ENCODE measurements at places on chromosomes 7 and 10.

GRCh38 chr7:100691676-100692577 lies 2.1 kb downstream of the GIGYF1 start:
- peak; percentile 57 for DNase-seq

DNA sequence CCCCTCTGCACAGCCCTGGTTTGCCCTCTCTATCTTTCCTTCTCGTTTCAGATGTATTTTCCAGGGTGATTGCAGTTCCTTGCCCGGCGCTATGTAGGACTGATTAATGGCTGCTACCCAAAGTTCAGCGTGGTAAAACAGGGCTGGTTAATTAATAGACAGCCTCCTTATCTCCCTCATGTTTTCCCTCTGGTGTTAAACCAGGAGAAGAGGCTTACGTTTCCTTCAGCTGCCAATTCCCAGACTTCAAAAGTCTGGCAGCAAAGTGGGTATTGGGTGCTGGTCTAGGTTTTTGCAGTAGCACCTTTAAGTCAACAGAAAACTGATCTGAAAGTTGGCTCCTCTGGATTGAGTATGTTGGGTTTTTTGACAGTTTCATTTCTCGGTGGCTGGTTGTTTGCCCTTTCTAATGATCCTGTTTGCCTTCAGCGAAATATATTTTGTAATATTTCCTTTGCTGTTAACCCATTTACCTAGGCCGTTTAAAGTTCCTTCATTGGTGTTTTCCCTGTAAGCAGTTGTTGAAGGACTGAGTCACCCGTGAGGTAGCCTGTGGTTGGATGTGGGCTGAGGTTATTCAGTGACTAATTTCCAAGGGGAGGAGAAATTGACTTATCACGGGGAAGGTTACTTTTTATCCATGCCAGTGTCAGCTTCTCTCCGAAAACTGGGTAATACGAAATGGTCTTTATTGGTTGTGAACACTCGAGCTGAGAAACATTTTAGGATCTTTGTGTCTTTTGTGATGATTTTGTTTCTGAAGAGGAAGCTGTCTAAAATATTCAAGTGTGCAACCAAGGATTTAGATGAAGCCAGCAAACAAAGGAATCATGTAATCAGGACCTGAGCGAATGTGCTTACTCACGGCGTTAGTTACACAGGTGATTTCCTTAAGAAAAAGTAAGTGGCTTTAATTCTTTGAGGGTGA lies 257.2 kb downstream of the KIAA1217 start:
- DNase-seq: peak; percentile 24

DNA sequence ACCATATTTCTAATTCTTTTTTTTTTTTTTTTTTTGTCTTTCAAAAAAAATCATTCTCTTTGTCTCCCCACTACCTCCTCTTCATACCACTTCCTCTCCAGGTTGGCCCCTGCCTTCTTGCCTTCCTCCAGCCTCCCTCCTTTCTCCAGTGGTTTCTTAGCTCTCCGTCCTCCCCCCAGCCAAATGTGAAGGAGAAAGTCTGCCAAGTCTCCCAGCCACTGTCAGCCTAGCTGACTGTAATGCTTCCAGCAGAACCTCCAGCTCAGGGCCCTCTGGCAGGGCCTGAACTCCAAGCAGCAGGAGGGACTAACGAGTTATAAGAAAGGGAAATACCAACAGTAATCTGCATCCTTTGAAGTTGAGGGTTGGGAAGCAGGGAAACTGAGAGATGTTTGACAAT lies 35.5 kb upstream of the BICC1 start:
- DNase-seq: no peak

- no peak for DNase-seq
These were observed 289.3 kb downstream of the PTEN start for GRCh38 chr10:88152728-88153133.

GRCh38 chr7:26460351-26461085 lies 168.9 kb downstream of the SNX10 start:
- DNase-seq: no peak

GRCh38 chr10:126407831-126408230 lies 19.6 kb upstream of the ADAM12 start:
- no peak for DNase-seq

GRCh38 chr7:29340696-29341095 lies 146.1 kb downstream of the CHN2 start:
- DNase-seq: no peak

GRCh38 chr7:81645435-81645834 lies 124.4 kb downstream of the HGF start:
- no peak for DNase-seq

DNA sequence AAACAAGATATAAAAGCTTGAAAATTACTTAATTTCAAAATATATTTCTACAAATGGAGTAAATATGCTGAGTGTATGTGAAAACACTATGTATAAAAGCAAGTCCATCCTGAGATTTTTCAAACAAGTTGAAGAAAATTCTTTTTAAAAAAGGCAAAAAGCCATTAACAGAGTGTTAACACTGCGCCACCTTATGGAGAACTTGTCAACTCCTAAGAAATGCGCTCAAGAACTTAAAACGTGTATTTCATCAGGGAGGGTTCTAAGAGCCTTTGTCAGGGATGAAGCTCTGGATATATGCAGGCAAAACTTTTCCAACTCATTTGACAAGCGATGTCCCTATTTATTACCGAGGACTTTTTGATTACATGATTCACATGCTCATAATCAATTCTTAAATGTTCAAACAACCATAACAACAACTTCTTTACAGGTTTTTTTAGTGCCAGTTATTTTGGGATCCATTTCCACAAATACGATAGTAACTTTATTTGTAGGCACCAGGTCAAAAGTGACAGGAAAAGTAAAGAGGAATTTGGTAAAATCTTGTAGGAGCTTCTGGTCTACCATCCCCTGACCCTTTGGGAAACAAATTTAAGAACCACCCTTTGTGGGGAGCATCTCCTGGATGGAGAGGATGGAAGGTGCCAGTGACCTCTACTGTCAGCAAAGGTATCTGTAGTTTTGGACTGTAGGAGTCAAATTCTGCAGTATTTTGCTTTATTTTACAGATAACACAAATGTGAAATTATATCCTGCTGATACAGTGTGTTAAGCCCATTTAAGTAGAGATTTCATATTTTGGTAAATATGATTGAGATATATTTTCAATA lies 23.2 kb downstream of the CALCR start:
- no peak for DNase-seq

GRCh38 chr7:73738220-73738611 lies 386 bp downstream of the ABHD11 start:
- DNase-seq: peak; percentile 43

DNA sequence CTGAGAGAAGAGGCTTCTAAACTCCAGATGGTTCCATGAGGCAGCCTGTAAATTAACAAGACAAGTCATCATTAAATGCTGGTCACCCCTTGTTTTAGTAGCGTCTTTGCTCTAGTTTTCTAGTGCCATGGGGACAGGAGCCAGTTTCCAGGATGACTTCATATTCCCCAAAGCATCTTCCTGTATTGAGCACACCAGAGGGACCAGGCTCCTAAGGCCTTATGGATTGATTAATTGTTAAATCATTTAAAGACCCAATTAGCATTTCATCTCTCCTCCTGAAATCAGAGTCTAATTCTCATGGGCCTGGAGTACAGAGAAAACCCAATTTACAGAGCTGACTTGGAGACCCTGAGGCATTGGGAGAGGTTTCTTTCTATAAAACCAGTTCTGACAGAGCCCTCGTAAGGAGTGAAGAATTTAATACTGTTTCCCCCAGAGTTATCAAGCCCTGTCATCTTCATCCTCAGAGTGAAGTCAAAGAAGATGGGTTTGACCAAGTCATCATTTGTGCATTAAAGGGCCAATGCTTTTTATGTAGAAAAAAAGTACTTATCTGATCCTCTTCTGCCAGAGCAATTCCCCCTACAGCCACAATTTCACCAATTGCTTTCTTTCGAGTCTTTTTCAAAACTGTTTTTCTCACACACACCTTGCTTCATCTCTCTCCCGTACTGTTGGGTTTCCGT lies 678.7 kb downstream of the SDK1 start:
- no peak for DNase-seq

- DNase-seq: no peak
These were observed 13.8 kb upstream of the CLIP2 start for GRCh38 chr7:74275401-74275881.

GRCh38 chr10:132612571-132613504 lies 75.3 kb downstream of the INPP5A start:
- no peak for DNase-seq

DNA sequence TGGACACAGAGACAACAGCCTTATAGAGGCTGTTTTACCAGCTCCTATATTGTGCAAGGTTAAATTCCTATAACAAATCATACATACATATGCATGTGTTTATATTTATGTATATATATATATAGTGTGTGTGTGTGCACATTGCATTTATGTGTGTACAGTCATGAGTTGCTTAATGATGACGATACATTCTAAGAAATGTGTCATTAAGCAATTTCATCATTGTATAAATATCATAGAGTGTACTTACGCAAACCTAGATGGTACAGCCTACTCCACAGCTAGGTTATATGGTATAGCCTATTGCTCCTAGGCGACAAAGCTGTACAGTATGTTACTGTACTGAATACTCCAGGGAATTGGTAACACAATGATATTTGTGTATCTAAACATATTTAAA lies 30.1 kb upstream of the TNKS2 start:
- no peak for DNase-seq

DNA sequence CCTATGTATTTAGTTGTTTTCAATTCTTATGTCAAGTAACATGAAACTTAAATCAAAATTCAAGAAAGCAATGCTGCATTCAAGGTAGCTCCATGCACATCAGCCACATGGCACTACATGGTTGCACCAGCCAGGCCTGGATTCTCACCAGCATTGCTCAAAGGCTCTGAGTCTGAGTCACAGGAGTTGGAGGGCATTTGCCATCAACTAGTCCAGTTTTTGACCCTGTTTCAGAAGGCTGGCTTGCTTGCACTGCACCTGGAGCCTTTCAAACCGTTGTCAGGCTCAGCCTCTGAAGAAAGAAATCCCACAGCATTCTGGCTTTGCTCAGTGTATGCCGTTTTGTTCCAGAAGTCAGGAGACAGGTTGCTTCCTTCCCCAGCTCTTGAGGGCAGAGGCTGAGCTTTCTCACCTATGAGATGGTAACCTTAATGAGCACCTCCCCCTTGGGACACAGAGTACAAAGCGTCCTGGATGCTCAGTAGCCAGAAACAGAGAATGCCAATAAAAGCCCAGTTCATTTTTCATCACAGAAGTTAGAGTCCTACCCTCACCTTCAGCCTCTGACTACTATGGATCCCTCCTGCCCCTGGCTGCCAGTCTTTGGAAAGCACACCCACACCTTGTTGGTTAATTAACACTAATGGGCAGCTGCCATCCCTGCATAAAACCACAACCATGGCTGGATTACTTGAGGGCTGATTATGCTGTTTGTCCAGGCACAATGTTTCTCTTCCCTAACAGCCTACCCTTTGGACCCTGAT lies 288.4 kb upstream of the LRRTM3 start:
- DNase-seq: no peak

DNA sequence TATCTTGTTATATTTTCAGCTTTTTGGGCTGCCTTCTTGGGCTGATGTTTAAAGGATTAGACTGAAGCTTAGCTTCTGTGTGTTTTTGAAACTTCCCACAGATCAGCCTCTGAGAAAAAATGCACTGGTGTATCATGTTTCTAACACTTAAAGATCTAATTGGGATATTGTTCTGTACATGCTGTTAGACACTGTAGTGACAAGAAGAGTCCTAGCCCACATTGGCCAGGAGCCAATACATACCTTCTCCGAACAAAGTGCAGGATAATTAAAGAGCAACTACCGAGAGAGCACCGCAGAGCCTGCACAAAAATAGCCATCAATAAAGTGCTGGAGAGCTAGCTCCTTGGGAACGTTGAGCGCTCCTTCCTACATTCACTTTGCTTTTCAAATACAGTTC lies 289.4 kb upstream of the SP8 start:
- DNase-seq: no peak

DNA sequence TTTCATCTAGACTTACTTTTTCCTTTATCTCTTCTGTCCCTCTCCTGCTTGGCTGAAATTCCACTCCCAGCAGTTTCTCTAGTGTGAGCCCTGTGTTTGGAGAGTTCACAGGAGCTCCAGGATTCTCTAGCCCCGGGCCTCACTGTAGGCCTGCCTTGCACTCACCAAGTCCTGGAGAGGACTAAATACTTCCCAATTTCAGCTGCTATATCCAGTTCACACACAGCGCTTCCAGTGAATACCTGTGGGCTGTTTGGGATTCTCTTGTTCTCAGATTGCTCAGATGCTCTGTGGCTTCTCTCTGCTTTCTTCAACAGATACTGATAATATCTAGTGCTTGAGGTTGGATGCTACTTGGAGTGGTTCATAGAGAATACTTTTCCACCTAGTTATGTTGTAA lies 46.0 kb downstream of the MINPP1 start:
- no peak for DNase-seq

DNA sequence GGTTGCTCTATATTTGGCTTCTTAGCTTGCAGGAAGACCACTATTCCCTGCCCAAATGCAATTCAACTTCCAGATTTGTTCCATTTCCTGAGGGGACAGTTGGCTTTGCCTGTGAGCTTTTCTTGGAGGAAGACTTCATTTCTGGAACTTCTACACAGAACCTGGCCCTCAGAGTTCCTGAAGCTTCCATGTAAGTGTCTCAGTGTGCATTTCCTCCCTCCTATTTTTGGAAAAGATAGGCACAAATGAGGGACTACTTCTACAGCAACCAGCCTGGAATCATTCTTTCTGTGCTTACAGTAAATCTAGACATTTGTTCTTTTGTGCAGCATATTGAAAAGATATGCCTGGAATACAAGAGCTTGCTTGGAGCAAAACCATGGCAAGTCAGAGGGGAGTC lies 164.3 kb downstream of the CREB5 start:
- no peak for DNase-seq

DNA sequence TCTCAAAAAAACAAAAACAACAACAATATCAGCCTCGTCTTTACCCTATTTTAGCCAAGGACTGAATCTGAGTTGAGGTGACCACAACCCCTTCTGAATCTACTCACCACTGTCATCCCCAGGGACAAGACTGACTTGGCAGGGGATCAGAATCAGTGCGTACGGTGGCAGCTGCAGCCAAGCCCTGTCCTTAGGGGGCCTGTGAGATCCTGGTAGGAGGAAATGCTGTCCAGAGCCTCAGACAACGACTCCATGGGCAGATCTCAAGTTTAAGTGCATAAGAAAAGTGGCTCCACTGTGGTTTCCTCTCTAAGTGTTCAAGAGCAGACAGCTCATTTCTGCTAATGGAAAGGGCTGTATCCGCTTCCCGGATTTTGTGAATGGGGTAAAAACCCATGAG lies 22.4 kb upstream of the CYTH3 start:
- DNase-seq: no peak

GRCh38 chr10:21363092-21363730 lies 162.3 kb downstream of the SKIDA1 start:
- DNase-seq: no peak

GRCh38 chr10:60044971-60045370 lies 138.6 kb upstream of the CCDC6 start:
- no peak for DNase-seq

Measured in effector memory CD4-positive, alpha-beta T cell (primary cell).